ENCODE measurements at places on chromosomes 7 and 10. TPM values are rescaled to one million over a fixed set of nuclear protein-coding genes. Genes with fewer than 3 reads are reported as not detected.

GRCh38 chr7:147971606-147972110 is 618.9 kb upstream of the C7orf33 start:
- no peak for DNase-seq

GRCh38 chr10:124719213-124719851 is 24.8 kb downstream of the FAM53B start:
- DNase-seq, result peak; percentile 79

- DNase-seq, result no peak
Measured at GRCh38 chr7:45923818-45924217, 2.7 kb upstream of the IGFBP3 start.

DNA sequence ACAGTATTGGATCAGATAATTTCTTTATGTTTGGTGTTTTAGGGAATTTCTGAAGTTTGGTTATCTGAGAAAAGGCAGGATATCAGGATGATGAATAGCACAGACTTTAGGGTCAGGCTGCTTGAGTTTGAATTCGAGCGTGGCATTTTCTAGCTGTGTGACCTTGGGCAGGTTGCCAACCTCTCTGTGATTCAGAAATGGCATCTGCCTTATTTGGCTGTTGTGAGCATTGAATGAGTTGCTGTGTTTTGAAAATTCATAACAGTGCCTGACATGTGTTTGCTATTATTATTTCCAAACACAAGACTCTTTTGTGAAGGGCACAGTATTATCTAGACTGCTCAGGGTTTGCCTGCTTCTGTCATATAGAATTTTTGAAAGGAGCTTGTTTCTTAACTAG is 66.9 kb downstream of the NXPH1 start:
- no peak for DNase-seq

GRCh38 chr7:139619367-139619657 is 95.8 kb downstream of the CLEC2L start:
- no peak for DNase-seq

DNA sequence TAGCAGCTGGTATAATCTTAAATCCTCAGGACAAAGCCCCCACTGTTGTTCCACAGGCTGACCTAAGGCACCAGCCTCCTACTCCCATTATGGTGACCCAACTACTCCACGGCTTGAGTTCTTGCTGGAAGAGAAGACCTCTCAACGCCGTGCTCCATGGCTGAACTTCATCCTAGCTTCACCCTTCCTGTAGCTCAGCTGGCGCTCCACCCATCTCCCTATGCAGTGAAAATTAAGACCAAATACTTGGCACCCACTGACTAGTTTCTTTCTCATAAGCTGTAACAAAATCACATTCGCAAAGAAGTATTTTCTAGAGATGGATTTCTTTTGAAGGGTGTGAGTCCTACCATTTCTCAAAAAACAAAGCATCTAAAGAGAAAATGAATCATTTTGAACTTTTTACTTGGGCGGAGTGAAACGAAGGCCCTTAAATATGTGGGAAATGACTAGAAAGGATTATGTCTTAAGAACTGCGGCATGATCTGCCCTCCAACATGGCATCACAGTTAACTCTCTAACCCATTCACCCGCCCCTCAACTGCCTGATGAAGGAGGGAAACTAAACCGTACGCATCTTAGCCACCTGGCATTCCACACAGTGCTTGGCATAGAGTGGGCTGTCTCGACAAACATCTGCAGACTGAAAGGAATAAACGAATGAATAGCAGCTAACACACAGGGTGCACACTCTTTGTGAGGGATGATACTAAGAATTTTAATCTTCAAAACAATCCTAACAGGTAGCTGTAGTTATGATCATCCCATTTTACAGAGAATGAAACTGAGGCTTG is 32.7 kb downstream of the GFRA1 start:
- DNase-seq, result no peak

GRCh38 chr7:55641273-55641691 is 69.0 kb upstream of the VOPP1 start:
- DNase-seq, result peak; percentile 55

GRCh38 chr10:5364374-5364773 is 392 bp upstream of the UCN3 start:
- DNase-seq, result no peak

DNA sequence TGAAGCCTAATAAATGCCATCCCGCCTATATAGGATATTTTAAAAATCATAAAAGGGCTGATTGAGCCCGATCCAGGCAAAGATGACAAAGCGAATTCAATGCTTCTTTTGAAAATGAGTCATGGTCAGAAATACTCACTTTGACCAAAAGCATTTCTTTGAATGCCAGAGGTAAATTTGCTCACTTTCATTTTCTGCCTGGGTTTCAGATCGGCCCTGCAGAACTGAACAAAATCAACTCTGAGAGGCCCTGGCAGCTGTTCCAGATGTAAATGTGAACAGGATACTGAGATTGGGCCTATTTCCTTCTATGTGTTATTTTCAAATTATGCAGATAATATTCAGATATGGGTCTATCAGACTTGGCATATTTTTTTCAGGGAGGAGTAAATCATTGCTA is 114.8 kb upstream of the ARID5B start:
- no peak for DNase-seq

- no peak for DNase-seq
Measured at GRCh38 chr7:151575410-151575809, 55.7 kb upstream of the RHEB start.

GRCh38 chr7:55369427-55370400 is 4.6 kb downstream of the LANCL2 start:
- DNase-seq, result no peak

DNA sequence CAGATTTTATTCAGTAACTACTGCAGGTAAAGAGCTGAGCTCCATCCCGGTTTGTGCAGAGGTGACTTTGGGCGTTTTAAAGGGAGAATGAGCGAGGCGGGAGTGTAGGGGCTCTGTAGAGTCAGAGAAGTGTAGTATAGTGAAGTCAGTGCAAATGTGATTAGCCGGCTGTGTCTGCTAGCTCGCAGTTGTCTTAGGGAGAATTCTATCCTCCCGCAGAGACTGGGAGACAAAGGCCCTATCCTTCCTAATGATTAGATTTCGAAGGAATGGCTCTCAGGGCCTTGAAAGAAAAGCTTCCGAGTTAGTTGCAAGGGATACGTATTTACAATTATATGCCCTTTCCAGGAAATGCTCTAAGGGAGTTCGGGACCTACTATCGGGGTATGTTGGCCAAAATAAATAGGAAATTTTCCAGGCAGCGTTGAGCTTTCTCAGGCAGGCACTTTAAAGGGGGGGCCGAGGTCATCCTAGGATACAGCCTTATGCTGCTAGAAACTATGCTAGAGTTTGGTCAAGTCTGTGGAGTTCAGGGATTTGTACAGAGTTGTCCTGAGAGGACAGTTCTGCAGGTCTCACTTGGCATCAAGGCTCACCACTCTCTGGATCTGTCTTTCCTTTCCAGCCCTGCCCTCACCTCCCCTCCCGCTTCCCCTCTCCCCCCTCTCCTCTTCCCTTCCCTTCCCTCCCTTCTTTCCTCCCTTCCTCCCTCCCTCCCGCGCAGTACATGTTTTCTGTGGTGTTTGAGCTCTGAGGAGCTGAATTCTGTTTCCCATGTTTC is 825 bp downstream of the MRPL32 start:
- DNase-seq, result no peak

DNA sequence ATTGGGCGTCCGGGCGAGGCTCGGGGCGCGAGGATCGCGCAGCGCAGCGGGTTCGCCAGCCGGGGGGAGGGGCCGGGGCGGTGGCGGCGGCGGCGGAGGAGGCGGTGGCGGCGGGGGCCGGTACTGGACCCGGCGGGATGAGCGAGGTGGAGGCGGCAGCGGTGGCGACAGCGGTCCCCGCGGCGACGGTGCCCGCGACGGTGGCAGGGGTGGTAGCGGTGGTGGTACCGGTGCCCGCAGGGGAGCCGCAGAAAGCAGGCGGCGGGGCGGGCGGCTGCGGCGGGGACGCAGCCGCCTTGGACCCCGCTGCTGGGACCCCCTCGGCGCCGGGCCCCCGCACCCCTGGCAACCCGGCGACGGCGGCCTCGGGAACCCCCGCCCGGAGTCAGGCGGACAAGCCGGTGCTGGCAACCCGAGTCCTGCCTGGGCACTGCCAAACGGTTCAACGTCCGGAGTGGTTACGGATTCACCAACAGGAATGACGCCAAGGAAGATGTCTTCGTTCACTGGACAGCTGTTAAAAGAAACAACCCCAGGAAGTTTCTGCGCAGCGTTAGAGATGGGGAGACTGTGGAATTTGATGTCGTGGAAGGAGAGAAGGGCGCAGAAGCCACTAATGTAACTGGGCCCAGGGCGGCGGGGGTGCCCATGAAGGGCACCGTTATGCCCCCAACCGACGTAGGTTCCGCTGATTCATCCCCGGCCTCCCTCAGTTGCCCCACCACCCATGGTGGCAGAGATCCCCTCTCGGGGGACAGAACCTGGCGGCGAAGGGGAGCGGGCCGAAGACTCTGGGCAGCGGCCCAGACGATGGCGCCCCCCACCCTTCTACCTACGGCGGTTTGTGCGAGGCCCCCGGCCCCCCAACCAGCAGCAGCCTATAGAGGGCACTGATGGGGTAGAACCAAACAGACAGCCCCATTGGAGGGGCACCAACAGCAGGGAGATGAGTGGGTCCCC is 100.3 kb upstream of the CPXM2 start:
- no peak for DNase-seq

DNA sequence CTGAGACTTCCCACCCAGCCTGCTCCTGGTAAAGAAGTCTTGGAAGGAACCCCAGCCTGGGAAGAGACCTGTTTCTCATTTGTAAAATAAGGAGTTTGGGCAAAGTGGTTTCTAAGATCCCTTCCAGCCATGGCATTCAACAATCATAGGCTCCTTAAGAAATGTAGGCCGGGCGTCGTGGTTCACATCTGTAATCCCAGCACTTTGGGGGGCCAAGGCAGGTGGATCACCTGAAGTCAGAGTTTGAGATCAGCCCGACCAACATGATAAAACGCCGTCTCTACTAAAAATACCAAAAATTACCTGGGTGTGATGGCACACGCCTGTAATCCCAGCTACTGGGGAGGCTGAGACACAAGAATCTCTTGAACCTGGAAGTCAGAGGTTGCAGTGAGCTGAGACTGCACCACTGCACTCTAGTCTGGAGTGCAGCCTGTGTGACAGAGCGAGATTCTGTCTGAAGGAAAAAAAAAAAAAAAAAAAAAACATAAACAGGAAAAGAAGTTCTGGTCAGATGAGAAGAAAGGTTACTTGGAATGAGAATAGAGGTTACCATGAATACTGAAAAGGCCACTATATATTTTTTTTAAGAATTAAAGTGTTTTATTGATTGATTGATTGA is 15.9 kb downstream of the DLG5 start:
- DNase-seq, result no peak

GRCh38 chr10:43229208-43230061 is 37.4 kb downstream of the RASGEF1A start:
- DNase-seq, result peak; percentile 75

DNA sequence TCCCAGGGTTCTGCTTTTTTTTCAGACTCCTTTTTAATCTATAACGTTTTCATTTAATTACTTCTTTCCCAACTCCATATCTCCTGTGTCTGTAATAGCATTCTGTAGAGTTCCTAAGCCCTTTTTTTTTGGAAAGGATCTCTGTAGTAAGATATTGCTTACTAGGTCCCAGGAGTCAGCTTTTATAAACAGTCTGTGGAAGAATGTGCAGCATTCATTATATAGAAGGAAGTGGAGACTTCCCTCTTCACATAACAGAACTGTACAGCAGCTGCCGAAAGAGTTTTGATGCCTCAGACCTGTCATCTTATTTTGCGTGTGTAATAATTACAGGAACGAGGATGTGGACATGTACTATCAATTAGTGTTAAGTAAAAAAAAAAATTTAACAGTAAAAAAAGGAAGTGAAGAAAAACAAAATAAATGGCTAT is 7.4 kb upstream of the STEAP4 start:
- no peak for DNase-seq

- no peak for DNase-seq
Measured at GRCh38 chr10:12187321-12187905, 8.3 kb downstream of the NUDT5 start.

- DNase-seq, result no peak
Measured at GRCh38 chr10:98510412-98510995, 63.8 kb upstream of the HPS1 start.

DNA sequence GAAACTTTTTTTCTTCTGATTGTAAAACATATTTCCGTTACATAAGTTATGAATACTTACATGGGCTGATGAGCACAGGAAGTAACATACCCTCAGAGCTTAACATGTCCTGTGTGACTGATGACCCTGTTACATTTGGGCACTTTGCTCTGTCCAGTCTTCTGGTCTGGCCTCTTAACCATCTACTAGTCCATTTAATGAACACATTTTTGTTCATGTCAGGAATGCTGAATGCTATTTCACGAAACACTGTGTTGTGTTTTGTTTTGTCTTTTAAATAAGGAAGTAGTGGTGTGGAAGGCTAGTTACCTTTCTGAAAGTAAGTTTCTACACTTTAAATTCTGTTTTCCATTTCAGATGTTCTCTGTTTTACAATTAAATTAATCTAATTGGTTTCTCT is 77.7 kb downstream of the RBM33 start:
- peak; percentile 8 for DNase-seq

GRCh38 chr10:13944823-13945222 is 358.1 kb downstream of the PRPF18 start:
- no peak for DNase-seq

GRCh38 chr10:47116445-47116844 is 183.6 kb upstream of the GDF10 start:
- DNase-seq, result no peak

DNA sequence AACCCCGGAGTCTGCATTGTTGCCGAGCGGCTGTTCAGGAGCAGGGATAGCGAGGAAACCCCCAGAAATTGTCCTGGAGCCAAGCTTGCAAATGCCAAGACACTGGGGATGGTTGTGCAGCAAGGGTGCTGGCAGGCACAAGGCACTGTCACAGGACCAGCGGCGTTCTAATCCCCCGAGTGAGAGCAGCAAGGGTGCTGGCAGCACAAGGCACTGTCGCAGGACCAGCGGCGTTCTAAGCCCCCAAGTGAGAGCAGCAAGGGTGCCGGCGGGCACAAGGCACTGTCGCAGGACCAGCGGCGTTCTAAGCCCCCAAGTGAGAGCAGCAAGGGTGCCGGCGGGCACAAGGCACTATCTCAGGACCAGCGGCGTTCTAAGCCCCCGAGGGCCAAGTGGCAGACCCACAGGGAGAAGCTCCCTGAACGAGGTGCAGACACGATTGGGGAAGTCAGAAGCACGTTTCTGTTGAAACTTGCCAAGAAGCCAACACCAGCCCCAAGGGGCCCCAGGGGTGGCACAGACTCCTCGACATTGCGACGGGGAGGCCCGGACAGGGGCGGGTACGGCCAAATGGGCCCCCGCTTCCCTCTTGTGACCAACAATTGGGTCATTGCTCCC is 40.4 kb upstream of the INPP5A start:
- DNase-seq, result no peak

- DNase-seq, result no peak
Measured at GRCh38 chr10:9792181-9792580, 1225.5 kb upstream of the CELF2 start.

- no peak for DNase-seq
Measured at GRCh38 chr10:34728361-34728760, 86.7 kb downstream of the PARD3 start.

- DNase-seq, result no peak
Measured at GRCh38 chr10:5941579-5941978, 35.8 kb downstream of the IL15RA start.

Gene FAM25C
- not detected for polyA plus RNA-seq

Gene NRCAM
- polyA plus RNA-seq, result not detected

Gene SSC4D
- 0.66 TPM for polyA plus RNA-seq

Gene NSUN5
- 32.0 TPM for polyA plus RNA-seq

Gene CISD1
- polyA plus RNA-seq, result 61.5 TPM

Gene SPDYE8
- not detected for polyA plus RNA-seq

Gene STK31
- polyA plus RNA-seq, result not detected

Gene PPP1R17
- not detected for polyA plus RNA-seq

Gene HGF
- polyA plus RNA-seq, result not detected

Gene OR2A42
- not detected for polyA plus RNA-seq

Gene GHRHR
- not detected for polyA plus RNA-seq

Gene SMC3
- 43.8 TPM for polyA plus RNA-seq

Gene DYNC1I1
- not detected for polyA plus RNA-seq

Gene NKX1-2
- not detected for polyA plus RNA-seq
